ENCODE measurements at places on chromosomes 6 and 20. TPM values are rescaled to one million over a fixed set of nuclear protein-coding genes. Genes with fewer than 3 reads are reported as not detected.

GRCh38 chr20:23634044-23634801 is 3.5 kb downstream of the CST3 start:
- no peaks in the 10 kb centered on the region for H3K36me3 ChIP-seq
- H3K4me1 ChIP-seq, result peaks cover 20% of the 10 kb centered on the region
- no peak overlapping the region for H3K4me3 ChIP-seq
- no peak overlapping the region for H3K27ac ChIP-seq
- H3K27me3 ChIP-seq, result no peaks in the 10 kb centered on the region

GRCh38 chr6:130288065-130288464 is 65.3 kb upstream of the SAMD3 start:
- H3K27me3 ChIP-seq, result no peaks in the 10 kb centered on the region
- no peaks in the 10 kb centered on the region for H3K36me3 ChIP-seq
- no peak for DNase-seq

GRCh38 chr20:23020230-23021018 is 14.7 kb upstream of the SSTR4 start:
- H3K4me1 ChIP-seq, result peaks cover 1% of the 10 kb centered on the region
- H3K27ac ChIP-seq, result no peak overlapping the region
- no peaks in the 10 kb centered on the region for H3K36me3 ChIP-seq
- no peak overlapping the region for H3K4me3 ChIP-seq
- no peak for DNase-seq

- H3K4me3 ChIP-seq, result no peak overlapping the region
- H3K27ac ChIP-seq, result no peak overlapping the region
- H3K27me3 ChIP-seq, result no peaks in the 10 kb centered on the region
Observed at GRCh38 chr6:1461207-1461606, 71.8 kb downstream of the FOXF2 start.

DNA sequence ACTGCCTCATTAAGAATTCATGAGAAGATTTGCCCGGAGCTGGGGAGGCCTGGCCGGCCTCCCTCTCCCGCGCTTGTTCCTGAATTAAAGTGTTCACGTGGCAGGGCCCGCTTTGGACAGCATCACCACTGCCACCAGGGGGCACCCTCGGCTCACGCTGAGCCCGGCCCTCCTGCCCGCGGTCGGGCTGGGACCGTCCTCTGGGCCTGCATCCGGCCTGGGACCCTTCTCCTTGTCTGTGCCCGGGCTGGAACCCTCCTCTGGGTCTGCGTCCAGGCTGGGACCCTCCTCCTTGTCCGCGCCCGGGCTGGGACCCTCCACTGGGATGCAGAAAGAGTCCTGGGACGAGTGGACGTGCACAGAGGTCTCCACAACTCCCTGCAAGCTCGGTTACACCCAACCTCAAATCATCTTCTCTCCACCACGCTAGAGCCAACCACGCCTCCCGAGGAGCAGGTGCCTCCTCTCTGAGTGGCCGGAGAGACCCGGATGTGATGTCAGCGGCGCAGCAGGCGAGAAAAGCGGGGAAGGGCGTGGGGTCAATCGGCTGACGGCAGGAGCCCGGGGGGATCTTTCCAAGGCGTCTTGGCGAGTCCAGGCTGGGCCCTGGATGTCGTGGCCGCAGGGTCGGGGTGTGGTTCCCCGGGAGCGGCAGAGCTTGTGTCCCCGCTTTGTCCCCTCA is 50.9 kb upstream of the DACT2 start:
- peak; percentile 81 for DNase-seq
- H3K27me3 ChIP-seq, result no peaks in the 10 kb centered on the region
- no peak overlapping the region for H3K4me3 ChIP-seq
- H3K36me3 ChIP-seq, result no peaks in the 10 kb centered on the region
- peaks cover 3% of the 10 kb centered on the region for H3K4me1 ChIP-seq
- no peak overlapping the region for H3K27ac ChIP-seq

- no peaks in the 10 kb centered on the region for H3K27me3 ChIP-seq
- H3K36me3 ChIP-seq, result no peaks in the 10 kb centered on the region
- no peak overlapping the region for H3K4me3 ChIP-seq
- no peak for DNase-seq
- H3K4me1 ChIP-seq, result peaks cover 2% of the 10 kb centered on the region
Observed at GRCh38 chr6:84182001-84182400, 45.4 kb downstream of the CEP162 start.

The PLG gene
- 1.4 TPM for total RNA-seq

- no peak overlapping the region for H3K27ac ChIP-seq
- no peak overlapping the region for H3K4me3 ChIP-seq
- no peaks in the 10 kb centered on the region for H3K36me3 ChIP-seq
Observed at GRCh38 chr20:25220021-25220730, 24.7 kb downstream of the ENTPD6 start.

- no peaks in the 10 kb centered on the region for H3K27me3 ChIP-seq
- no peak for DNase-seq
- peaks cover 3% of the 10 kb centered on the region for H3K4me1 ChIP-seq
- H3K27ac ChIP-seq, result no peak overlapping the region
Observed at GRCh38 chr6:25872814-25873213, 1.2 kb downstream of the SLC17A3 start.

The MOG gene
- not detected for total RNA-seq

DNA sequence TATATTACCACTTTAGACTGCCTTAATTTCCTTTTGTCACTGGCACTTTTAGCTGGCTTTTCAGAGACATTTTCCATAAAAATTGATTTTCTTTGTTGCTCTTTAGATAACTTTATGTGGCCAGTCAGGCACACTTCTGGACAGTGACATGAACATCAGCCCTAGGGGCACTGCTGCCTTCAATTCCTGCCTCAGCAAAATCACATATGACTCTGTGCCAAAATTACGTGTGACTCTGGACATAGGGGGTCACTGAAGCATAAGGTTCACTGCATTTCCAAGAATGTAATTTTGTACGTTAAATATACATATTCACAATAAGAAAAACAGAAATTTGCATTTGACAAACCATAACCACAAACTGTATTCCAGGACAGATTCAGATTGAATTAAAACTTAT is 66.5 kb downstream of the ESF1 start:
- DNase-seq, result no peak
- no peaks in the 10 kb centered on the region for H3K27me3 ChIP-seq
- H3K4me3 ChIP-seq, result no peak overlapping the region
- no peaks in the 10 kb centered on the region for H3K36me3 ChIP-seq

- no peaks in the 10 kb centered on the region for H3K4me1 ChIP-seq
- H3K4me3 ChIP-seq, result no peak overlapping the region
- no peak for DNase-seq
- H3K27me3 ChIP-seq, result no peaks in the 10 kb centered on the region
- no peak overlapping the region for H3K27ac ChIP-seq
Observed at GRCh38 chr6:168208402-168208801, 111.2 kb downstream of the DACT2 start.

DNA sequence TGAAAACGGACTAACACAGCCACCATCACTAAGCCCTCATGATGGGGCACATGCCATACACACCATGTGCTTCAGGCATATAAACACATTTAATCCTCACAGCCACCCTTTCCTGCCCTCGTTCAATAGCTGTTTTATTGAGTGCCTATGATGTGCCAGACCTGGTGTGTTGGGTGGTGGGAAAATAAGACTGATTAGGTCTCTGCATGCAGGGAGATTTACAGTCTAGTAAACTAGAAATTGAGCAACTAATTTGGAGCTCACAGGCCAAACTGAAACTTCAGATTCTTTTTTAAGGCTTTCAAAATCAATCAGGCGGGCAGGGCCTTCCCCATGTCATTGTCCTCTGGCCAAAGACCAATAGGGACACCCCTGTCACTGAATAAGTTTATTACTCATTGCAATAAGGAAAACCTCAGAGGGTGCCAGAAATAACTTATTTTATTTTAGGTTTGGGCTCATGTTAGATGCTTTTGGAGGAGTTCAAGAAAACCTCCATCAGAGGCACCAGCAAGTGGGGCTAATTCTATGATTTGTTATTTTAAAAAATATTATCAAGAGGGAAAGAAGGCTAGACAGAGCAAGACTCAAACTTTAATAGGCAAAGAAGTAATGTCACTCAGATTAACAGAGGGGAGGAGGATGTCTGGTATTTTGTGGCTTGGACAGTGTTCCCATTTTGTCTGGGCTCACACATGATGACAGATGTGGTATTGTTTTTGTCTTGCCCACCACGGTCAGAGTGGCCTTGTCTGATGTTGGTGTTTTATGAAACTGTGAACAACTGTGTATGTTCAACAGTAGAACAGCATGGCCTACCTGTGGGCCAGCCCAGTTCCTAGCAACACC is 12.0 kb downstream of the ZFP64 start:
- H3K27me3 ChIP-seq, result no peaks in the 10 kb centered on the region
- H3K4me1 ChIP-seq, result no peaks in the 10 kb centered on the region
- H3K4me3 ChIP-seq, result no peak overlapping the region
- no peak overlapping the region for H3K27ac ChIP-seq
- H3K36me3 ChIP-seq, result no peaks in the 10 kb centered on the region

DNA sequence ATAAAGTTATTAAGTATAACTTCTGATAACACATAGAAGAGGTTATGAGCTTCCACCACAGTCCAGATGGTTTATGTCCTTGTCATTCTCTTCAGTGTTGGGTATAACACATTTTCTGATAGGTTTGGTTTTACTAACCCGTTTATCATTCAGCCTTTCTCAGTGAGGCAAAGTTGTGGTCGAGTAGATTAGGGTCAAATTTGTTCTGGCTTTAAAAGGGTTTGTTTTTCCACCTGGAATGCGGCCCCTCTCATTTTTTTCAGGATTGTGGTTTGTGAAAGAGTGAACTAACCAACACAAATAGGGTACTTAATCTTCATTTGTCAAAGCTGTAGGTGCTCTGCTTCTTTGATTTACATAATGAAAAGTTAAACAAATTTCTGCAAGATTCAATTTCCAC is 204.2 kb upstream of the ASCC3 start:
- no peak overlapping the region for H3K27ac ChIP-seq
- no peaks in the 10 kb centered on the region for H3K27me3 ChIP-seq
- no peaks in the 10 kb centered on the region for H3K4me1 ChIP-seq
- no peaks in the 10 kb centered on the region for H3K36me3 ChIP-seq
- H3K4me3 ChIP-seq, result no peak overlapping the region

The VSX1 gene
- total RNA-seq, result 0.96 TPM

GRCh38 chr6:39053854-39054576 is 5.4 kb downstream of the GLP1R start:
- no peak overlapping the region for H3K27ac ChIP-seq
- H3K27me3 ChIP-seq, result no peaks in the 10 kb centered on the region
- H3K4me3 ChIP-seq, result no peak overlapping the region
- no peaks in the 10 kb centered on the region for H3K4me1 ChIP-seq

DNA sequence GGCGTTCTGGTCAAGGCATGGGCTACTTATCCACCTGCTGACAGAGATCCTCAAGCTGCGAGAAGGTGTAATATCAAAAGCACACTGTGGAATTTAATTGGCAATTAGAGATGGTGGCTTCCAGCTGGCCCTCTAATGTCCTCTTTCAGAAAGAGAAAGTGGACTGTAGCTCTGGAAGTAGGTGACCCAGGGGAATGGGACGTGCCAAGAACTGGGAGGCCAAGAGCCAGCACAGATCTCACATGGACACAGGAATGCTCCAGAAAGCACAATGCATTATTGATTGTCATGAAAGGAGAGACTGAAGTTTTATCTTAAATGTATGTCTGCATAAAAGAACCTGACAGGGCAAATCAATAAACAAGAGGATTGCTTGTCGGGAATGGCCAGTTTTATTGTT is 198.6 kb upstream of the CDH4 start:
- H3K27ac ChIP-seq, result no peak overlapping the region
- no peak for DNase-seq
- no peaks in the 10 kb centered on the region for H3K36me3 ChIP-seq
- no peak overlapping the region for H3K4me3 ChIP-seq

DNA sequence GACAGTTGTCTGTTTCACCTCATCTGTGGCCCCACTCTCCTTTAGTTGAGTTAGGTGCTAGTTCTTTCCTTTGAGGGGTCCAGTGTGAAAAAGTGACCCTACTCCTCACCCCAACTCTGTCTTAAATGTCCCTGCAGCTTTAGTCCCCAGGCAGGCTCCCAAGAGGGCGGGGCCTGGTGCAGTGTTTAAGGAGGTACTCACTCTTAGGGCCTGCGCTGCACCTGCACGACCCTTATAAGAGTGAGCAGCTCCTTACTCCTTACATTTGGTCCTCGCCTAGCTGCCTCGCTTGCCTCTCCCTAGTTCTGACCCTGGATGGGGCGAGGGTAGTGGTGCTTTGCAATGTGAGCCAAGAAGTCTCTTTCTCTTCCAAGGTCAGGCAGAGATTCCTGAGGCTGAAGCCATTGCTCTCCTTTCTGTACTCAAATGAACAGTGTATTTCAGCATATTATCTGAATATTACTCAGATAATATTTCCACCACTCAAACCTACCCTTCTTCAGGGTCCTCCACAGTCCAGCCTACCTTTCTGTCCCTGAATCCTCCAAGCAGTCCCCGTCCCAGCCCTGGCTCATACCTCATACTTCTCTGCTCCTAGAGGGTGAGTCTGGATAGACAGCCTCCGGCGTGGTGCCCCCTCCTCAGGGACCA is 11.9 kb upstream of the VEGFA start:
- H3K4me1 ChIP-seq, result peaks cover 2% of the 10 kb centered on the region
- H3K27me3 ChIP-seq, result no peaks in the 10 kb centered on the region
- H3K36me3 ChIP-seq, result no peaks in the 10 kb centered on the region
- no peak overlapping the region for H3K27ac ChIP-seq
- no peak for DNase-seq

DNA sequence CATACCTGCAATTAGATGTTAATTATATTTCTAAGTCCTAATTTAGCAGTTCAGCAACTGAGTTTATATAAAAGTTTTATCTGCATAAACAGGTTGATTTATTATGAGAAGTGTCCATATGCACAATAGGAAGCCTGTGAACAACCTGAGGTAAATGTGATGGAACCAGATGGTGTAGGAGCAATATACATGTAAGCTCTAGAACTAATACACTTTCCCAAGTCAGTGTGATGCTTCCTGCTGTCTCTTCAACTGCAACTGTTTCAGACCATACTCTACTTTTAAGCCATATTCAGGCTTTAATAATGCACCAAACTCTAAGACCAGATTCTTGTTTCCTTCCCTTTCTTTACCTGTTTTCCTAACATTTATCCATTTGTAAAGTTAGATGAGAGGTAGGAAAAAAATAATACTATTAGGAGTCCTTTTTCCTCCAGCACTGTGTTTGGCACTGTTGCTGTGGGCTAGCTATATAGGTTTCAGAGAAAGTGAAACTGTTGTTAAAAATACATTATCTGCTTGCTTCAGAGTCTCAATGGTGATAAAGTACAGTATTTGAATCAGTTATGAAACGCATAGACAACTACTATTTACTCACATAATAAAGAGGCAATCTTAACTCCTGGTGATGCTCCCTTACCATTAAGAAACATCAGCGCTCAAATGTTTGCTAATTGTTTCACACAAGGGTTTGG is 1009.3 kb downstream of the GRIK2 start:
- peaks cover 3% of the 10 kb centered on the region for H3K27me3 ChIP-seq
- no peaks in the 10 kb centered on the region for H3K4me1 ChIP-seq
- DNase-seq, result no peak
- no peak overlapping the region for H3K4me3 ChIP-seq
- no peak overlapping the region for H3K27ac ChIP-seq
- H3K36me3 ChIP-seq, result no peaks in the 10 kb centered on the region

The BTBD9 gene
- total RNA-seq, result 23.8 TPM

The ANGPT4 gene
- total RNA-seq, result 2.0 TPM

The IPCEF1 gene
- 2.8 TPM for total RNA-seq

DNA sequence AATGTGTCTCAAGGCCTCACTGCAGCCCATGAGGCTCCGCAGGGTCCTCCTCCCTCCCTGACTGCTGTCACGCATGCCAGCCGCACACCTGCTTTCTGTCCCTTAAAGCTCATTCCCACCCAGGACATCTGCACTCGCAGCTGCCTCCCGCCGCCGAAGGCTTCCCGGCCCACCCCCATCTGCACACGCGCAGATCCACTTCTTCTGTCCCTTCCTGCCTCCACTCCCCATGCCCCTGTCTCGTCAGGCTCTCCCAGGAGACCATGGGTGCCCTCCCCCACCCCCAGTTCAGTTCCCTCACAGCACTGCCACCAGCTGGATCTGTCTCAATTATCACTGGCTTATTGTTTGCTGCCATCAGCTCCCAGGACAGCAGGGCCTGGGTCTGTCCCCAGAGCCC is 63.0 kb downstream of the RIPOR3 start:
- no peaks in the 10 kb centered on the region for H3K27me3 ChIP-seq
- DNase-seq, result no peak
- H3K36me3 ChIP-seq, result no peaks in the 10 kb centered on the region
- H3K4me3 ChIP-seq, result no peak overlapping the region
- H3K4me1 ChIP-seq, result peaks cover 8% of the 10 kb centered on the region

Data from ovary (tissue), 10 donors.